ENCODE measurements at places on chromosomes 11 and 22. TPM values are rescaled to one million over a fixed set of nuclear protein-coding genes. Genes with fewer than 3 reads are reported as not detected.
A peak's percentile ranks its signal among the peaks of the same experiment; 100 is the strongest.

C22orf15 gene
- total RNA-seq = 1.1 TPM

CREB3L1 gene
- 0.12 TPM for total RNA-seq

OR51I1 gene
- total RNA-seq = not detected

POU2F3 gene
- total RNA-seq = not detected

CDC42EP2 gene
- 1.5 TPM for total RNA-seq

DNA sequence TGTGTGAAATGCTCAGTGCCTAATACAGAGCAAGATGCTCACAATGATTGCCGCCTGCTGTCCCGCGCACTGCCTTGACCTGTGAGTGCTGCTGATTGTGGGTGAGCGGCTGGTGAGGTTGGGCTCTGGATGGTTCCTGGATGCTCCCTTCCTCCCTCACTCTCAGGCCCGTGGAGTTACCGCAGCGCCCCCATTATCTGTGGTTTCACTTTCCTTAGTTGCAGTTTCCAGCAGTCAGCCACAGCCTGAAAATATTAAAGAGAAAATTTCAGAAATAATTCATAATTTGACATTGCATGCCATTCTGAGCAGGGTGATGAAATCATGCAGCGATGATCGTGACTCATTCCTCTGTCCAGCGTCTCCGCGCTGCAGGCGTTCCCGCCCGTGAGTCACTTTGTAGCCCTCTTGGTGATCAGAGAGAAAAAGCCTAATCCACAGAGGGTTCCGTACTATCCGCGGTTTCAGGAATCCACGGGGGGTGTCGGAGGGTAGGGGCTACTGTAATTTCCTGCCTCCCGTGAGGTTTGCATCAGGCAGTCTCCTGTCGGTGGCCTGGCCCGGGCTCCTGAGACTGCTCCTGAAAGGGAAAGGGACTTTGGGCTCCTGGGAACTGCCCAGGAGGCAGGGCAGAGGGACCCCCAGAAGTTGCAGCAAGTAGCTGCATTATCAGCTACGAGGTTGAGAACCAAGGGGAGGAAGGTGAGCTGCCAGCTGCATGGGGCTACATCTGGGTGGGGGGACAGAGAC is 10.6 kb downstream of the RPL3 start:
- DNase-seq = no peak

DNA sequence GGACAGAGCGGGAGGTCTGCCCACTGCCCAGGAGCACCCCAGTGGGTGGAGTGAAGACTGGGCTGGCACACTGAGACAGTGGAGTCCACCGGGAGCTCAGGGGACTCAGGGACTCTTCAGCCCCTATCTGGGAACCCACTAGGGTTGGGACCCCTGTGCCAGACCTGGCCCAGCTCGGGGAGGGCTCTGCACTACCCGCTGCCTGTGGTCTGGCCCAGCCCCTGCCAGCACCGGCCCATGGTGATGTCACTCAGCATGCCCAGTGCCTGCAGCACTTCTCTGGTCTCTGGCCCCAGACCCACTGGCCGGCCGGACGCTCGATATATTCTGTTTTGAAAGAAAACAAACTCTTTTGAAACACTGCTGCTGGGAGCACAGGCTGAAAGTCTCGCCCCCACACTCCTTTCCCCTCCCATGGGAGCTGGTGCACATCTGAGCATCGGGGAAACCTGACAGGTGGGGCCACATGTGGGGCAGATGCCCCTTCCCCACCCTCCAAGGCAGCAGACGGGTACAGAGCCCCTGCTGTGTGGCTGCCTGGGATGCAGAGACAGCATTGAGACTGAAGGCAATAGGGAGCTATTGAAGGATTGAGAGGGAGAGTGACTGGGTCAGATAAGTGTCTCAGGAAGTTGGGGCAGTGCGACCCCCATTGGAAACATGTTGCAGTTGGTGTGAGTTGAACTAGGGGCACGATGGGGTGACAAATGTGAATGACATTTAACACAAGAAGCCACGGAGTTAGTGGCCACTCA is 62.9 kb downstream of the MYEOV start:
- no peak for DNase-seq

GRCh38 chr11:121543836-121544380 is 91.1 kb upstream of the SORL1-AS1 start:
- no peak for DNase-seq

DNA sequence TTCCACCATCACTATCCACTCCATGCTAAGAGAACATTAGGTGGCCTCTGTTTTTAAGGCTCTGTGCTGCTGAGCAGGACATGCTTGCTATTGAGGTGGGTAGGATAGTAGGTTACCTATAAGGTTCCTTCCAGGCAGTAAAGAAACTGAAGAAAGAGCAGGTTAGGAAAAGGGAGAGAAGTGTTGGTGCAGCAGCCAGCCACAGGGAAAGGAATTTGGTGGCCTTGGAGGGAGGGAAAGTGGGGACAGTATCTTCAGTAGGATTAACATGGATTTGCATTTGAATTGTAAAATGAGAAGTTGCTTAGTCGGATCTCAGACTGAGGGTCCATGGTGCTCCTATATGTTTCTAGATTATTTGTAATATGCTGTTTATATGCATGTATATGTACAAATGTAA is 49.2 kb upstream of the OLFML1 start:
- DNase-seq = no peak

- DNase-seq = no peak
These were observed 295.6 kb downstream of the NTM start for GRCh38 chr11:131666006-131666405.

- no peak for DNase-seq
These were observed 20.1 kb upstream of the TMEM191C start for GRCh38 chr22:21446827-21447690.

DNA sequence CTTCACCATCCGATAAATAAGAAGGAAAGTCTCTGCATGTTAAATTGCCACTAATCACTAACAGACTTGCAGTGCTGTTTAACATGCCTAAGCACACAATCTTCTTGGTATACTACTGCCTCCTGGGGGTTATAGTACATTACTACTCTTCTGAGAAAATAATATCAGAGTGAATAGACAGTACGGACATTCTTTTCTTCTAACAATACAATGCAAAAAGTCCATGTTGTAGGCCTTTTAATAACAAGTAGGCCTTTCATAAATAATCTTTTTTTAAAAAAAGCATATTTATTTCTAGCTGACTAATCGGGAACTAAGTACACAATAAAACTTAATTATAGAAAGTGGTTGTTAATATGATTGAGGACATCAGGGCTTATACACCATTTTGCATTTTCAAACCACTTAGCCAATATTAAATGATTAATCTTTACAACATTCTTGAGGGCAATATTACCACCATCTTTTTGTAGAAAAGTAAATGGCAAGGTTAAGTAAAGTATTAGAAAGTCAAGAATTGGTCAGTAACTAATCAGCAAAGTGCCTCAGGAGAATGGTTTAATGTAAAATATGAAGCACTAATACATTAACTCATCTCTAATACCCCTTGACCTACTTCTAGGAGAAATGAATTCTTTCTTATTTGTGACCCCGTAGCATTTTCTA is 84.7 kb downstream of the TTC28 start:
- DNase-seq = no peak

DNA sequence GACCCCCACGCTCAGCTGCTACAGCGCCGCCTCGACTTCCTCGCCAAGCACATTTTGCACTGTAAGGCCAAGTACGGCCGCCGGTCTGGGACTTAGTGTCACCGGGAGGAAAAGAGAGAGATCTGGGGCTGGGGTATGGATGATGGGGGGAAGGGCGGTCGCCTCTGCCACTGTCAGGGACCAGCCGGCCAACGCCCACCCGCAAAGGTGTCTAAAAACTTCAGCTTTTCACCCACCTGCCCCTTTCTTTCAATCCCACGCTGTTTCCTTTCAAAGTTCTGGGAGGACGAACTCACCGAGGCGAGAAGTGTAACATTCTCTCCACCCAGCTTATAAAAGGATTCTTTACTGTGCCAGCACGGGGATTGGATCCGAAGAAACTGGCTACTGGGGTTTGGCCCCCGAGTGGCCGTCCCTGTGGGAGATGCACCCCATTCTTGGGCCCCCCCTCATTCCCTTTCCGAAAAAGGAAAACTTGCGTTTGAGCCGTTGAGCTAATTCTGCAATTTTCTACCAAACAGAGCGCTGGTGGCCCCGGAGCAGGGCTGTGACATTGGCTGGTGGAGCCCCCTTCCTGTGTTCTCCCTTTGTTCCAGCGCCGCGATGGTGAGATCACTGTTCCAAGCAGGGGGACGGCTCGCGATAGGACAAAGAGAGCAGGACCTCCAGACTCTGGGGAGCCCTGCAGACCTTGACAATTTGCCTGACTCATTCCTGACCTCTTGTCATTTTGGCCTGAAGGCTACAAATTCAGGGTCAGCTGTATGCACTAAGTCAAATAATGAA is 1.8 kb downstream of the FJX1 start:
- peak; percentile 26 for DNase-seq

DNA sequence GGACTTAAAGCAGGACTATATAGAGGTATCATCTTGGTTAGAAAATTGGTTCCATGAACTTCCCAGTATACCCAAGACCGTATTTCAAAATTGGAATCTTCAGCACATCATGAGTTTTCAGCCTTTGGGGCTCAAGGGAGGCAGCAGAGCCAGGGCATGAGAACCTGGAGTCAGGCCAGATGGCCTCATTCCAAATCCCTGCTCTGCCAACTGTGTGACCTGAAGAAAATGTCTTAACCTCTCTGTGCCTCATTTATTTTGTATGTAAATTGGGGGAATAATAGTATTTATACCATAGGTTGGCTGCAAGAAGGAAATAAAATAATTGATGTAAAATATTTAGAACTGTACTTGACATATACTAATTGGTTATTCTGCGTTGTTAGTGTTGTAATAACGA is 987.6 kb downstream of the TBC1D22A start:
- no peak for DNase-seq

DNA sequence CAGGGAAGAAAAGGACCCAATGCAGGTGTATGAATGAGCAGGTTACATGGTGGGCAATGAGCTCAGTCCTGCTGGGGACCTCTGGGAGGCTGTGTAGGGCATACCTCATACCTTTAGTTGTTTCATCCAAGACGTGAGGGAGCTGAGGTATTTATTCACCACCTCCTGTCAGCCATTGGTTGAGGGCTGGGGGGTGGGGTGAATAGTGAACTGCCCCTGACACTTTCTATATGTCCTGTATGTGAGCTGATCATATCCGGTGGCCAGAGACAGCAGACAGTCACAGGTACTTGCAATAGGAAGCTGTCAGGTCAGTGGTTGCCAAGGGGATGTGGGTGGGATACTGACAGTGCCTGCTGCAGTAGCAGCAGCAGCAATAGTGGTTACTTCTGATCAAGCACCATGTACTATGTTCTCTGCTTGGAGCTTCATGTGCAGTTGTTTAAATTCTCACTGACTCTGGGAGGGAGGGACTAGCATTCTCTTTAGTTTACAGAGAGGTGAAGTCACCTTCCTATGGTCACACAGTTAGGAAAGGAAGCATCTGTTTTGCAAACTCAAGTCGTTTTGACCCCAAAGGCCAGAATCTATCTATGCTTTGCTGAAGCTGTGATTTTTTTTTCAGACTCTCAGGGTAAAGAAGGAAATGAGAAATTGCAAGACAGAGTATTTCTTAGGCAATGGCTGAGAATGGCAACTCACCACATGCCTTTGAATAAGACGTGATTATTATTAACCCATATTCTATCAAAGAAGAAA is 54.0 kb downstream of the MIAT start:
- no peak for DNase-seq

DNA sequence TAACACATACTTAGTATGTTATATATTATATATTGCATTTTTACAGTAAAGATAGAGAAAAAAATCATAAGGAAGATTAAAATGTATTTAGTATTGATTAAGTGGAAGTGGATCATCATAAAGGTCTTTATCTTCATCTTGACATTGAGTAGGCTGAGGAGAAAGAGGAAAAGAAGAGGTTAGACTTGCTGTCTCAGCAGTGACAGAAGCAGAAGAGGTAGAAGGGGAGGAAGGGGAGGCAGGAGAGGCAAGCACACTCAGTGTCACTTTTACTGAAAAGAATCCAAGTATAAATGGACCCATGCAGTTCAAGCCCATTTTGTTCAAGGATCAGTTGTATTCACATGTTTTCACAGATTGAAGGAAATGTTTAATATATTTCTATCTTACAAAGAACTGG is 69.7 kb downstream of the GAB2 start:
- DNase-seq = no peak

GRCh38 chr22:42418811-42419242 is 13.4 kb downstream of the NFAM1 start:
- no peak for DNase-seq

GRCh38 chr22:49724030-49724892 is 103.4 kb downstream of the BRD1 start:
- peak; percentile 64 for DNase-seq

DNA sequence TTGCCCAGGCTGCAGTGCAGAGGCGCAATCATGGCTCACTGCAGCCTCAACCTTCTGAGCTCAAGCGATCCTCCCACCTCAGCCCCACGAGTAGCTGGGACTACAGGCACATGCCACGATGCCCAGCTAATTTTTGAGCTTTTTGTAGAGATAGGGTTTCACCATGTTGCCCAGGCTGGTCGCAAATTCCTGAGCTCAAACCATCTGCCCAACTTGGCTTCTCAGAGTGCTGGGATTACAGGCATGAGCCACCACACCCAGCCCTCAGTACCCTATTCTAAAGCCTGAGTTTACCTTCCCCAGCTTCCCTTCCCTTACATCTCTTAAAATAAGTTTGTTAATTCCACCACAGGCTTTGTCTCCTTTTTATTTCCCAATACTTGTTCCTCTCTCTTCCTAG is 59.1 kb downstream of the AMBRA1 start:
- no peak for DNase-seq

DNA sequence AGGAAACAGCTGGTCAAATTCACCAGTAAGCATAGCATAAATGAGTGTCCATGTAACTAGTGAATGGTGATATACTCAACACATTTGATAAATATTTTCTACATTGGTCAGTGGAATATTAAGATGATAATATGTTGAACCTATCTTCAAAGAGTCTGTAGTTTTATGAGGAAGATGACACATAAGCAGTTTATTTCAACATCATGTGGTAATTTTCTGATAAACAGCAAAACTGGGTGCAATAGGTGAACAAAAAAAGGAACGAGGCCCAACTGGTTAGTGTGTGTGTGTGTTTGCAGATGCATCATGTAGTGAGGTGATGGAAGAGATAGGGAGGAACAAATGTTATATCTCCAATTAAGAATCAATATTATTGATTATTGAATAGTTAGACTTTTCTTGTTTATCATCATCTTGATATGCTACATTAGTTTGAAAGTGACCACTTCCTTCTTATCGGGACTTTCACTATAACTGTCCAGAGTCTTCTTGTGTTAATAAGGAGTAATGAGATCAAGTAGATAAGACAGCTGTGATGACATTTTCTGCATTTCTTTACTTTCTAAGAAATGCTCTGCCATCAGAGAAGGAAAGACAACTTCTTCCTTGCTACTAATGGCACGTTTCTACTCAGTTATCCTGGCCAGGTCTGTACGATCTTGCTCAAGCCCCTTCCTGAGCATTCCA is 270.7 kb downstream of the ETS1 start:
- no peak for DNase-seq

GRCh38 chr11:46559815-46560214 is 34.0 kb downstream of the AMBRA1 start:
- DNase-seq = no peak

DNA sequence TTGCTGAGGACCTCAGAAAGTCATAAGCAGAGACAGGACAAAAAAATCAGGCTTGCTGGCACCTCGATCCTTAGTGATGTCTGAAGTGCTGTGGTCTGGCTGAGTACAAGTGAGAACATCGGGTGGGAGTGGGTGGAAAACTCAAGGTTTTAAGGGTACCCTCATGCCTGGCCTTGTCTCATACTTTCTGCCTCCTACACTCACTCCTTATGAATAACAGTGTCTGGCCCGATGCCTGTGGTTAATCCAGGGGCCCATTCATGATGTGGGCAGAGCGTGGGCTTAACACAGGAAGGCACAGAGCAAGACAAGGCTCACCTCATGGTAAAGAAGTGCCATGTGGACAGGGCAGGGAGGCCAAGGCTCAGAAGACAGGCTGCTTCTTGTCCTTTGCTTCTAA is 11.0 kb upstream of the UCP3 start:
- peak; percentile 56 for DNase-seq
